ENCODE measurements at places on chromosomes 3 and 15. TPM values are rescaled to one million over a fixed set of nuclear protein-coding genes. Genes with fewer than 3 reads are reported as not detected.
A peak's percentile ranks its signal among the peaks of the same experiment; 100 is the strongest.

Gene GNAT1
- not detected for total RNA-seq

Gene SNTN
- total RNA-seq = not detected

Gene TMEM45A
- 9.0 TPM for total RNA-seq

DNA sequence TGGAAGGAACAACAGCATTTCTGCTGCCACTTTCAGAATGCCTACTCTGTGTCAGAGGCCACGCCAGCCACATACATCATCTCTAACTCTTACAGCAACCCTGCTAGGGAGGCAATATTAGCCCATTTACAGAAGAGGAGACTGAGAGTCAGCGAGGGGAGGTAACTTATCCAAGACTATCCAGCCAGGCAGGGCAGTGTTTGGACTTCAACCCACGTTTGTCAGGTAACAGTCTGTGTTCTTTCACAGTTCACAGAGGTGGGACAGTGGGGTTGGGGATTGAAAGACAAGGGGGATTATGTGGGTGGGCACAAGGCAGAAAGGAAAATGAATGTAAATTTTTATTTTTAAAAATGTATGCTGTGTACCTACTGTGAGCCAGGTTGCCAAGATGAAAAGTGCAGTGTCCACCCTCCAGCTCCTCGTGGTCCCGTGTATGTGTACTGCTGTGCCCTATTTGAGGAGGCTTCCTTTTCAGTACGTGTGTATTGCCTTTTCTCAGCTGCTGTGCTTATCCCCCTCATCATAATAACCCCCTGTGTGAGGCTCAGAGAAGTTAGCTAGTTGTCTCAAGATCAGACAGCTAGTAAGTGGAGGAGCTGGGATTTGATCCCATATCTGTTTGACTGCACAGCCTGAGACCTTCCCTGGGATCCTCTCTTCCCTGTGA lies 16.5 kb upstream of the ATP2B2 start:
- no peak for DNase-seq

DNA sequence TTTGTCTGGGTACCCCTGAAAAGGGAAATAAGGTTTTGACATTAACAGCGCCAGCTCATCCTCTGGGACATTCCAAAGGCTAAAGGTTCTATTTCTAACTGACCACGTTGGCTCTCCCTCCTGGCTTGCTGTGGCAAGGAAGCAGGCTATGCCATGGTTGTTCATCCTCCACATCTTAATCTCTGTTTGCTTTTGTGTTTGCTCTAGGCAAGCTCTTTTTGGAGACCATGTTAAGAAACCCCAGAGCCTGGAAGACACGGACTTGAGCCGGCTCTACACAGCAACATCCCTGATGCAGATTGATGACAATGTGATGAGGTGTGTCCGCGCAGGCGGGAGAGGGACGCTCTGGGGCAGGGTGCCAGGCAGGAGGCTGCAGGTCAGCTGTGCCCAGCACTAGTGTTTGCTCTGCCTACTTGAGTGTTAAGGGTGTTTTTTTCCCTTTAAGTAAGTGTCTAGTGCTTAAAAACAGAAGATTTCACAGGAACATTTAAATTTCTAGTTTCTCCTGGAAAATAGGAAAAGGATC lies 33.3 kb downstream of the RLBP1 start:
- DNase-seq = no peak

DNA sequence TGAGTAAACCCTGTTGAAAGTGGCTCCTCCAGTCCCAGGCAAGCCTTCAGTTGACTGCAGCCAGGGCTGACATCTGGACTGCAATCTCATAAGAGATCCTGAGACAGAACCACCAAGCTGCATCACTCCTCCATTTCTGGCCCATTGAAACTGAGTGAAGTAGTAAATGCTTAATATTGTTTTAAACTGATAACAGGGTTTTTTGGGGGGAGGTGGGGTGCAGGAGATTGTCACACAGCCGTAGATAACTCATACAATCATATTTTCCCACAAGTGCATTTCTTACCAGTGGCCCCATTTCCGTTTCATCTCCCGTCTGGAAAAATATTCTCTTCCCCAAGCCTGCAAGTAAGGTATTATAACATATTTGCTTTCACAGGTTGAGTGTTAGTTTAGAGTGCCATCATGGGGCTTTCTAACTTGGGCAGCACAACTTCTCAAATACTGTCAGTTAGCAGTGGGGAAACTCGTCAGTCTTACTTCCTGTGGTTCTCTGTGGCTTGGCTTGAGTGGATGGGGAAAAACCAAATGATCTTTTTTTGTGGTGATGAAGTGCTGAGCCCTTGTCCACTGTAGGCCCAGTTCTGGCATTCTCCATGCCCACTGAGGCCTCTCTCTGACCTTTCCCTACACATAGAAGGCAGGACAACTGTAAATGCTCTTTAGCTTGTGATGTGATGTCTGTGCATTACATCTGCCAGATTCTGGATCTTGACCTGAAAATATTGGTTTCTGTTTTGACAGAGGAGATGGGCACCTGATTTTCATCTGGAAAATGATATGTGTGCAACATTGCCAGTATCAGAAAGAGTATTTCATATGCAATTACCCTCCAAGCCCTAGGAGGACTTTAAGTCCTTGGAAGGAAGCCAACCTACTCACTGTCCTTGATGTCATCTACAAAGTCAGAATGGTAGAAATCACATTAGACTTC lies 90.1 kb upstream of the BHLHE40 start:
- peak; percentile 14 for DNase-seq

DNA sequence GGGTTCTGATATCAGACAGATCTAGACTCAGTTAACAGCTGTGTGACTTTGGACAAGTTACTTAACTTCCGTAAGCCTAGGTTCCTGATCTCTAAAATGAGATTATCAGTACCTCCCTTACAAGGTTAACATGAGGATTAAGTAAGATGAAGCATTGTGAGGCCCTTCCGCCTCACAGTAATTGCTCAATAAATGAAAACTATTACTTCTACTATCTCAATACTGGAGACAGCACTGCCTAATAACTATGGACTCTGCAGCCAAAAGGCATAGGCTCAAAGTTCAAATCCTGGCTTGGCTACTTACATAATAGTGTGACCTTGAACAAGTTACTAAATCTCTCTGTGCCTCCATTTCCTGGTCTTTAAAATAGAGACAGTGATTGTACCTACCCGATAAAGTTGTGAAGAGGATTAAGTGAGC lies 82.0 kb upstream of the ATP11B start:
- no peak for DNase-seq

DNA sequence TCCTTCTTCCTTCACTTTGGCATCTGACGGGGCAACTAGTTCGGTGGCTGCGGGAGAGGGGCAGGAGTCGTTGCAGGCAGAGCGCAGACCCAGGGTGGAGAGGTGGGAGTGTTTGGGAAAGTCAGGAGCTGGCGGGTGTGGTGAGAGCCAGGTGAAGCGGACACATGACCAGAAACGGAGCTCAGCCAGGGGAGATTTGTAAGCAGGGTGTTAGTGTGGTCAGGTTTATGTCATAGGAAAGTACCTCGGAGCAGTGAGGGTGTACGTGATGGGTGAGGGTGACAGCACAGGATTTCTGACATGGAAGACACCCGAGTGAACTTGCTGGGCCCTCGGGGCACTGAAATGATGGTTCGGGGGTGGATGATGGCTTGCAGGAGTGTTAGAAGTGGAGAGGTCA lies 247.4 kb upstream of the TPM1 start:
- DNase-seq = no peak

GRCh38 chr3:71078723-71079525 lies 504.6 kb downstream of the FOXP1 start:
- no peak for DNase-seq

- DNase-seq = no peak
Observed at GRCh38 chr3:150194513-150194912, 213.6 kb upstream of the TSC22D2 start.

GRCh38 chr3:181952221-181952620 lies 240.5 kb downstream of the SOX2 start:
- DNase-seq = no peak

Gene C3orf22
- not detected for total RNA-seq

DNA sequence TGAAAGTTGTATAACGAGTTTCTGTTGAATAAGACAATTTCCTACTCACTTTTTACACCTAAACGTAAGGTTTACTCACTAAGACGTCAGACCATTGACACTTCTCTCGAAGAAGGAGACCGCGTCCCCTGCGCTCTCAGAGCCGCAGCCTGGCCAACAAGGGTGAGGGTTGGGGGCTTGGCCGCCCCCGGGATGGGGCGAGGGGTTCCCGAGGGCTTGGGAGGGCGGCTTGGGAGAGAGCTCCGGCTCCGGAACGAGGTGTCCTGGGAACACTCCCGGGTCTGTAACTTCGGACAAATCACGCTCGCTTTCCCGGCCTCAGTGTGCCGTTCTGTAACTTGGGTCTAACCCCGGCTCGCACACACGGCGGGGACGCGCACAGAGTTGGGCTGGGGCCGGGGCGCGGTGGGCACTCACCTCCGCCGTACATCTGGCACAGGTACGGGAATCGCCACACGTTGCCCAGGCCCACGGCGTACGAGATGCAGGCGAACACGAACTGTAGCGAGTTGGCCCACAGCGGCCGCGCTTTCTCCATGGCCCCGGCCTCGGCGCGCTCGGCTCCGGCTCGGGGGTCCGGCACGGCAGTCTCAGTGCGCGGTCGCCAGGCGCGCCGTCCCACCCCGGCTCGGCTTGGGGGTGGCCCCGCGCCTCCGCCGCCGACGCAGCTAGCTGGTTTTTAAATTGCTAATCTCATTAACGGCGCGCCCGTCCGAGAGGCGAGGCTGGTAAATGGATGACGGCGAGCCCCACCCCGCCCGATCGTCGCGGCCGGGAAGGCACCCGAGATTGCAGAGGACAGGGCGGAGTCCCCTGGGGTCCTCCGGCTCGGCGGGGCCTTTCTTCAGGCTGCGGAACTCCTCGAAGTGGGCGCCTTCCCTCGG lies at the start of gene SLC6A20:
TSS of gene SLC6A20 (minus strand) at position 655 of the 884 bp plus-strand sequence. CDS start at position 538, 117 bp downstream.
- DNase-seq = peak; percentile 7

Gene RTP3
- not detected for total RNA-seq

GRCh38 chr15:78618490-78618934 lies 2.3 kb downstream of the CHRNA3 start:
- peak; percentile 90 for DNase-seq

GRCh38 chr3:71503525-71504249 lies 79.8 kb downstream of the FOXP1 start:
- DNase-seq = no peak

- DNase-seq = peak; percentile 38
Observed at GRCh38 chr3:173395073-173395411, 2.5 kb upstream of the NLGN1 start.

DNA sequence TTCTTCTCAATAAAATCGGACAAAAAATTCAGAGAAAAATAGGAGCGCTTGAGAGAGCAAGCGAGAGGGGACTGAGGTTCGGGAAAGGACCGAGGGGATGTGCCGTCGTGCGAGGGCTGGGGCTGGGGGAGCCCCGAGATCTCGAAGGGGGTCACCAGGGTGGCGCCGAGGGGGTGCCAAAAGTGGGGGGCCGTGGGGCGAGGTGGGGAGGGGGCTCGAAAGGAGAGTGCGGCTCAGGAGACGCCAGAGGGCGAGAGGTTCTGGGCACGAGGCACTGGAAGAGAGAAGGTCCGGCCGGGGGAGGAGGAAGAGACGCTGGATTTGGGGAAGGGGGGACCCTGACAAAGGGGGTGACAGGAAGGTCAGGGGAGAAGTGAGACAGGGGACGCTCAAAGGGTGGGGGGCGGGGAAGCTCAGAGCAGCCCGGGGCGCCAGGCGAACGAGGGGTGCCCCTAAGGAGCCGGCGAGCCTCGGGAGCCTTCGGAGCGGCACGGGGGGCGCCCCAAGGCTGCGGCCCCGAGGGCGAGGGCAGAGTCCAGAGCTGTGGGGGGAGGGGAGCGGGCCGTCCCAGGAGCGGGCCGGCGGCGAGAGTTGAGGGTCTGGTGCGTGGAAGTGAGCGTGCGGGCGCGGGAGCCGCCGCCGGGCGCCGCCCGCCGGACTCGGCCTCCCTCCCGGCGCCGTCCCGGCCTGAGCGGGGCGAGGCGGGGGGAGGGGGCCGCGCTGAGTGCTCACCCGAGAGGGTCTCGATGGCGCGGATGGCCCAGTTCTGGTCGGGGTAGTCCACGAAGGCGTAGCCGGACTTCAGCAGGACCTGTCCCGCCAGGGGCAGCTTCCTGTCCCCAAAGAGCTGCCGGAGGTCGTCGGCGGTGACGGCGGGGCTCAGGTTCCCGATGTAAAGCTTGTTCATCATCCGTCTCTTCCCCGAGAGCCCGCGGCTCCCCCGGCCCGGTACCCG lies 514 bp downstream of the IGF2BP2 start:
- peak; percentile 46 for DNase-seq

- peak; percentile 66 for DNase-seq
Observed at GRCh38 chr3:171347301-171348039, 112.7 kb downstream of the TNIK start.

- no peak for DNase-seq
Observed at GRCh38 chr3:127881586-127881985, 33.4 kb upstream of the KBTBD12 start.

Gene FOXB1
- not detected for total RNA-seq

Gene MGLL
- 73.0 TPM for total RNA-seq

- no peak for DNase-seq
Observed at GRCh38 chr3:37688756-37689155, 172.9 kb upstream of the CTDSPL start.

Gene GOLGA6L10
- total RNA-seq = 0.65 TPM

DNA sequence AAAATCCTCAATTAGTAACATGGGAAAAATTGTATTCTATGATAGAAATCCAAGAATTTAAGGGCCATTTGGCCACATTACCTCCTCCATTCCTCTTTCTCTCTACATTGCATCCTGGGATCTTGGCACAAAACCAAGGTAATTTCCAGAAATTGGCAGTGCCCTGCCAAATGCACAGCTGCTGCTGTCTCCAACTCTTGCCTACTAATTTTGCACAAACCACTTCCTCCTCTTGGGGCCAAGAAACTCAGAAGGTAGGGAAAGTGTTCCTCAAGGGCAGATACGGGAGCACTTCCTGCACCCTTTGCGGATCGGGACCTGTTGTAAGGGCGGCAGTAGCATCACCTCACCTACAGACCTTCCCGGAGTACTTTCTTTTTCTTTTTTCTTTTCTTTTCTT lies 57.8 kb downstream of the MAP3K13 start:
- no peak for DNase-seq

Gene TXNRD3
- 7.3 TPM for total RNA-seq

DNA sequence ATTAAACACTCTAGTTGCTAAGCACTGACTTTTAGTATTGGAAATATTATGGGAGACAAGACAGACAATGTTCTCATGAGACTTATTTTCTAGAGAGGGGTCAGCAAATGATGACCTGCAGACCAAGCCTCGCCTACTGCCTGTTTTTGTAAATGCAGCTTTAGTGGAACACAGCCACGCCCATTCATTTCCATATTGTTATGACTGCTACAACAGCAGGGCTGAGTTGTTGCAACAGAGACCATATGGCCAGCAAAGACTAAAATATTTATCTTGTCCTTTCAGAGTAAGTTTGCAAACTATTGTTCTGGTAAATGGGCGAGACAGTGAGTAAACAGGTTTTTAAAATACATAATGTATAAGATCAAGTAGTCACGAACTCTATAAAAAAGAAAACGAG lies 570.2 kb downstream of the NTRK3 start:
- no peak for DNase-seq

GRCh38 chr3:134009345-134010000 lies 20.3 kb downstream of the SLCO2A1 start:
- peak; percentile 52 for DNase-seq

DNA sequence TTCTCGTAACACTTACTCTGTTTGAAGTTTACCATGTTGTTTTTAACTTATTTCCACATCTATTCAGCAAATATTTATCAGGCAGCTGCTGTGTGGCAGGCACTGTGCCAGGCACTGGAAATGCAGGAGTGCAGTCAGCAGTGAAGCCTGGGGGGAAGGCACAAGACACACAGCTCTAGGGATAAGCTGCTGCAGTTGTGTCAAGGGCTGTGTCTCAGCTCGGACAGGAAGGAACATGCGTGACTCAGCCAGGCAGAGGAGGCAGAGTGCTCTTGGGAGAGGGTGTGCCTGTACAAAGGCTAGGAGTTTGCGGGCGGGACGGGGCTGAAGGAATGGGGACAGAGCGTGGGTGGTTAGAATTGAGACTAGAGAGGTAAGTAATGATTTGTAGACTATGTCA lies 24.7 kb downstream of the LYSMD4 start:
- DNase-seq = peak; percentile 95
